ENCODE measurements at places on chromosomes 4 and X.
A peak's percentile ranks its signal among the peaks of the same experiment; 100 is the strongest.

DNA sequence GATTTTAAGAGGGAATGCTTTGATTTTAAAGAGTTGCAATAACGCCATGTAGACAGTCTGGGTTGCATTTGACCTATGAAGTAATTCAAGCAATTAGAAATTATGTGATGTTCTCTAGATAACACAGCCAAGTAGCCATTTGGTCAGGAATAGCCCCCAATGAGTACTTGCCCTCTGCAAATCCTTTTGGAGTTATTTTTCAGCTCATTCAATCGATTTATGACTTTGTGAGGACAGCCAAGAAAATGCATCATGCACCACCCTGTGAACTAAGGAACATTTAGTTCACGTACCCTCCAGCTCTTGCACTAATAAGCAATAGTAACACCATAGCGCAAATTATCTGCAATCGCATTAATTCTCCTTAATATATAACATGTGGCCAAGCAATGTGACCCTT lies 552.6 kb upstream of the INTU start:
- no peak for DNase-seq

- DNase-seq: no peak
These were observed 836 bp upstream of the PSAPL1 start for GRCh38 chr4:7435471-7436061.

DNA sequence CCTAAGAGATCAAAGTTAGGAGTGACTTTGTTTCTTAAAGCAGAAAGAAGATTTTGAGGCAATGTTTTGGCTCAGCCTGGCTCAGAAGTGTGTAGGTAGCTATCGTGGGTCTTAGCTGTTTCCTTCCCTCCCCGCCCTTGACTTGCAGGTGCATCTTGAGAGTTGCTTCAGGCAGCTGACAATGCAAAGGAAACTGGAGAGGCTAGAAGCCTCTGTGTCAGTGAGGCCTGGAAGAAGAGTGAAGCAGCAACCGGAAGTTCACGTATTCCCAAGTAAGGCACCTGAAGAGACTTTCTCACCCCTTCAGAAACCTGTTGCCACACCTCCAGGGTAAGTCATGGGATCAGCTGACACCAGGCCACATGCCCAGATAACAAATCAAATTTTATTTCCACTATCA lies 10.6 kb upstream of the XKRX start:
- DNase-seq: no peak

GRCh38 chrX:136577552-136577951 lies 45.5 kb downstream of the VGLL1 start:
- DNase-seq: peak; percentile 7

DNA sequence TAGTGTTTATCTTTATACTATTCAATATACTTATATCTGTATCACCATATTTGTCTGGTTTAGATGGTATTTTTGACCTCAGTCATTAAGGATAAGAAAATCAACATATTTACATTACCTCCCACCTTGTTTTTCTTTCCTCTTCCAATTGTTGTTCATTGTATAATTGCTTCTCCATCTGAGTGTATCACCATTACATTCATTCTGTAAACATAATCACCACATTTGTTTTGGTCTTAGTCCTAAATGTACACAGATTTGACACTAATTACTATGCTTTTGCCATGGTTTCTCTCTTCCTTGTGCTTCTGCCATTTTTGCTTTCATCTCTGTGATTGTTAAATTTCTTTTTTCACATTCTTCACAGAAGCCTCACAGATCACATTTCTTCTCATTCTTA lies 12.7 kb downstream of the ARMCX6 start:
- DNase-seq: no peak

DNA sequence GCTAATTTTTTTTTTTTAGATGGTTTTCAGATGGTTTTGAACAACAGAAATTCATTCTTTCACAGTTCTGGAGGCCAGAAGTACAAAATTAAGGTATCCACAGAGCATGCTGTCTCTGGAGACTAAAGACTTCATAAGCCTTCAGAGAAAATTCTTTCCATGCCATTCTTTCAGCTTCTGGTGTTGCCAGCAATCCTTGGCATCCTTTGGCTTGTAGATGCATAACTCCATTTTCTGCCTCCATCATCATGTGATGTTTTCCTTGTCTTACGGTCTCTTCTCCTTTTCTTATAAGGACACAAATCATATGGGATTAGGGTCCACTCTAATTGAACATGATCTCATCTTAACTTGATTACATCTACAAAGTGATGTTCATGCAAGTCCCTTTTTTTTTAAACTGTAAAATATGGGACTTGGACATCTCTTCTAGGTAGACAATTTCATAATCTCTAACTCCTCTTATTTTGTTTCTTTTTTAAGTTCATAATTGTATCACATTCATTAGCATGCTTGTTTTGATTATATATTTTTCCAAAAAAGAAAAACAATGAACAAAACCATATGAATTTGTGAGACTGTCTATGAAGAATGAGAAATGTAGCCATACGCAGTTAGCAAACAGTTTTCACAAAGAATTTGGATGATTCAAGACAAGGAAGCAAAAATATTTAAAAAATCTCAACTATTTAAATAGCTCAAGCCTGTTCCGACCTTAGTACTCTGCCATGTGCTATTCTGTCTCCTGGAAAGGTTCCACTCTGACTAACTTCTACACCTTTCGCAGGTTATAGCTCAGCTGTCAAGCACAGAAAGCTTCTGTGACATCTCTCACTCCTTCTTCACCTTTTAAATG lies 53.1 kb upstream of the GIMD1 start:
- DNase-seq: no peak

- DNase-seq: no peak
These were observed 556.9 kb upstream of the SLIT2 start for GRCh38 chr4:19694812-19695211.

DNA sequence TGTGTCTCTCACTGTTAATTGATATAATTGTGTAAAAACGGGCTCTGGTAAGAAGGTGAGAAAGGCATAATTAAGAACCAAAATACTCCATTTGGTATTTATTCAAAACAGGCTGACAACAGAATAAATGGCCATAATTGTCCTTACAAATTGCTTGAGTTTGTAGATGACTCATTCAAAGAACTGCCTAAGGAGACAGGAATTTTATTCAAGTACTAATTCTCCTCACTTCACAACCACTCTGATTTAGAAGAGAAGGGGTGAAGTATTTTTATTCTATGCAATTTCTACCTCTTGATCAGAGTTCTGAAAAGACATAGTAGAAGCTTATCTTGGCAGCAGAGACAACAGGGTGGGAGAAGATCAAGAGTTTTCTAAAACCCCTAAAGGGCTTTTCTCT lies 43.1 kb downstream of the ATP11C start:
- no peak for DNase-seq

DNA sequence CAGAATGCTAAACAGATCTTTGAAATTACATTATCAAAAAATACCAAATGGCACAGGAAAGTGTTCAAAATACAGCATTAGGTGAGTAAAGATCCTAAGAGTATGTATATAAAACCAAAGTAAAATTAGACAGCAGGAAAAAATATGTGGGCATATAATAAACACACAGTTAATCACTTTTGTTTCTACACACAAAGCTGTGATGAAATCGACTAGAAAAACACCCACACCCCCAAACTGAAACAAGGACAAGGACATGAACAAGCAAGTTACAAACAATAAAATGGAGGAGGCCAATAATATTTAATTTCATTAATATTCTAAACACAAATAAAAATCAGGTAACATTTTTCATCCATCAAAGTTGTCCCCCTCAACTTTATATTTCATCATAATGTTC lies 143.2 kb downstream of the FRYL start:
- DNase-seq: no peak

DNA sequence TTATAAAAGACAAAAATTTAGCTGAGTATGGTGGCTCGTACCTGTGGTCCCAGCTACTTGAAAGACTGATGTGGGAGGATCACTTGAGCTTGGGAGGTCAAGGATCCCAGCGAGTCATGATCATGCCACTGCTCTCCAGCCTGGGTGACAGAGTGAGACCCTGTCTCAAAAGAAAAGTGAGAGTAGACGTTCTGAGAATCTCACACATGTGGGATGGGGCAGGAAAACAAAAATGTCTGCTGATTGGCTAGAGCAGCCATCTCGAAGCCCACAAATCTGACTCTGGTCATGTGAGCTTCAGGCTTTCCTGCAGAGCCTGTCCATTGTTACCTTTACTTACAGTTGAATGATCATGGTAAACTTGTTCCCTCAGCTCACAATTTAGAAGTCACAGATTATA lies 23.1 kb upstream of the SLC9A7 start:
- DNase-seq: no peak

- no peak for DNase-seq
These were observed 206.3 kb downstream of the PDGFC start for GRCh38 chr4:156765277-156765676.

DNA sequence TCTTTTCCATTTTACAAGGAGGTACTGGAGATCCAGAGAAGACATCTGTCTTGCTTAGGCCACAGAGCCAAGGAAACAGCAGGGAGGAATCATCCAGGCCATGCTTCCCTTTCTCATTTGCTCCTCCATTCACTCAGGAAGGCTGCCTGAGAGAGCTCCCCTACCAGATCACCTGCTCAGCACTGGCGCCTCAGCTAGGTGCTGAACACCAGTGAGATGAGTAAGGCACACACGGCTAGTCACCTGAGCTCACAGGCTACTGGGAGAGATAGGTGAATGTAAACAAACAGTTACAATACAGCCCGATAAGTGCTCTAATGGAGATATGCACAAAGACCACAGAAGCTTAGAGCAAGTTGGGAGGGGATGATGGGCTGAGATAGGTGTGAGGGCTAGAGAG lies 149.8 kb upstream of the ARHGEF9 start:
- no peak for DNase-seq

- no peak for DNase-seq
These were observed 1956.2 kb upstream of the AGA start for GRCh38 chr4:179398414-179398813.

DNA sequence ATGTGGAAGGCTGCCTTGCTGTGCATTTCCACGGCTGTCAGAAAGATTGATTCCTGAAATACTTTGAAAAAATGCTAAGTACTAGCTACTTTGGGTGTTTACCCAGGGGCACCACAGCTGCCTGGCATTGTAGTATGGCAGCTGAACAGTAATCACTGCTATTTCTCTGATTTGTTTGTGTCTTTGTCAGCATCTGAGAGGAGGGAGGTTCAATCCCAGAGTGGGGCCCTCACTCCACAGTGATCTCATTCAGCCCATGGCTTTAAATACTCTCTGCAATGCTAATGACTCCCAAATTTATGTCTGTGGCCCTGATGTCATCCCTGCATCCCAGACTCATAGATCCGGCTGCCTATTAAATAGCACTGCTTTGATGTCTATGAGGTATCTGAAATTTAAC lies 575.3 kb upstream of the MAGEB2 start:
- DNase-seq: no peak

- no peak for DNase-seq
These were observed 298.4 kb upstream of the ANKRD50 start for GRCh38 chr4:125010796-125011503.

- DNase-seq: no peak
These were observed 31.6 kb upstream of the ARHGEF6 start for GRCh38 chrX:136812286-136812685.

DNA sequence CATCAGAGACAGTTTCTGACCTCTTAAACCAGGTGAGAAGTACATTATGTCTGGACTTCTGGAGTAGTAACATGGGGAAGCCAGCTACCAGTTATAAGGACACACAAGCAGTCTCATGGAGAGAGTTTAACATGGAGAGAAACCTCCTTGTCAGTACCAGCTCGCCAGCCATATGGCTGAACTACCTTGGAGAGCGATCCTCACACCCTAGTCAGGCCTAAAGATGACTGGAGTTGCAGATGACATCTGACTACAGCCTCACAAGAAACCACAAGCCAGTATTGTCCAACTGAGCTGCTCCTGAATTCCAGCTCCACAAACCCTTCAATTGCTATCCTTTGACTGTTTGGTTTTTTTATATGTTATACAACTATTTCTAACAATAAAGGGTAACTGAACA lies 49.8 kb downstream of the PDHA2 start:
- no peak for DNase-seq

DNA sequence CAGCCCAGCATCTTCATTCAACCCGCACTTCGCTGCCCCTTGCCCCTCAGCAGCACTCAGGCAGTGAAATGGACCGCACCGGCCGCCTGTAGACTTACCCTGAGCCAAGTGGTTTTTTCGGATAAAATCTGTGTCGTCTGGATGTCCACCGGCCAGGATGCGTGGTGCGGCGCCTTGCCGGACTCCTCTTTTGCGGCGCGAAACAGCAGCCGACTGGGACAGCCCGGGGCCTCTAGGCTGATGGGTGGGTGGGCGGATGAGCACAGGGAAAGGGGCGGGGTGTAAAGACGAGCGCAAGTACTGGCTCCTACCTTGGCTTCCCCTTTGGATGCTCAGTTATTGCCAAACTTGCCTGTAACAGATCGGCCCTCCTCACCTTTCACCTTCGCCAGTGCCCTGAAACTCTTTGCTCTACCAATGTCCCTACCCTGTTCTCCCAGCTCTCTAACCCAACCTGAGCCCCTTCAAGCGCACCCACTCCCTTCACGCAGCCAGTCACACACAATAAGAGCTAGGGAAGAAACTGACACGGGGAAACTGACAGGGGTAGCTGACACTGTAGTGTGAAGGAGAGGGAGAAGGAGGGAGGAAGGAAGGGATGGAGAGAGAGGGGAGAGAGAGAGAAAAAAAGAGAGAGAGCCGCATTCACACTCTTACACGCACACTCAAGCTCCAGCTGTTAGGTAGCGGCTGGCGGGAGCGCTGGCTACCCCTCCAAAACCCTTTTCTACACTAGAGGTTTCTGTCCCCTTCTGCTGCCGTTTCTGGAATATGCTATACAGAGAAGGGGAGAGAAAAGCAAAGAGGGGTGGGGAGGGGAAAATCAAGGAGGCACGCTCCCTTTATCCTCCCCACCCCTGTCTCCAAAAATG lies 559 bp downstream of the TRPC5 start:
- DNase-seq: no peak

DNA sequence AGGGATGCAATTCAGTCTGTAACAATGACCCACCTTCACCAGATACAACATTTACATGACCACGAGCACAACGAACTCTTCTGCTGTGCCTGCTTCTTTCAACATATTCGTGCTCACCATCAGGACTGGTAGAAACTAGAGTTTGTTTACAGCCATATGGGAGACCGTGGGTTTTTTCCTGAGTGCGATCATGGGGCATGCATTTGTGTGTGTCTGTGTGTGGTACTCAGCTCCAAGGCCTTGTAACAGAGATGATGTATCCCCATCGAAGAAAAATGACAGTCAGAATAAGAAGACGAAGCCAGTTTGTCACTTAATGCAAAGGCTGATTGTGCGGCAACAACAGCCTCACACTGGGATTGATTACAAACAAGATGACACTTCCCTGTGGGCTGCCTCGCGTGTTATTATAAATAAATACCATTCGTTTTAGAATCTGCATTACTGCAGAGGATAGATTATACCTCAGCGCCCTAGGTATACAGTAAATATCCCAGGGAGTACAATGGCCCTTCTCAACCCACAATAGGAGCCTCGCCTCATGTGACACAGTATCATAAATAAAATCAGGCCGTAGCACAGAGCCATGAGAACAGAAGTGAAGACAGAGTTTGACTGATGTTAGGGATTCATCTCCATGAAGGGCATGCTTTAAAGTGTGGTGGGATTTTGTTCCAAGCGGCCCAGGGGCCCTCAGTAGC lies 97.3 kb upstream of the NOCT start:
- DNase-seq: no peak

GRCh38 chrX:103904301-103904700 lies 58.1 kb upstream of the TMSB15B start:
- DNase-seq: no peak

GRCh38 chrX:41512394-41512793 lies 65.3 kb downstream of the NYX start:
- DNase-seq: peak; percentile 27

GRCh38 chrX:51395810-51396728 lies 63.4 kb downstream of the NUDT10 start:
- no peak for DNase-seq
